ENCODE measurements at places on chromosomes 12 and 14. TPM values are rescaled to one million over a fixed set of nuclear protein-coding genes. Genes with fewer than 3 reads are reported as not detected.

SMCO2 gene
- polyA plus RNA-seq, result 0.21 TPM

GPR68 gene
- 0.62 TPM for polyA plus RNA-seq

GRCh38 chr12:103667125-103667524 is 80.1 kb downstream of the STAB2 start:
- DNase-seq, result no peak
- no peak overlapping the region for H3K27ac ChIP-seq
- H3K36me3 ChIP-seq, result no peaks in the 10 kb centered on the region
- H3K4me3 ChIP-seq, result no peak overlapping the region
- no peaks in the 10 kb centered on the region for H3K4me1 ChIP-seq

DNA sequence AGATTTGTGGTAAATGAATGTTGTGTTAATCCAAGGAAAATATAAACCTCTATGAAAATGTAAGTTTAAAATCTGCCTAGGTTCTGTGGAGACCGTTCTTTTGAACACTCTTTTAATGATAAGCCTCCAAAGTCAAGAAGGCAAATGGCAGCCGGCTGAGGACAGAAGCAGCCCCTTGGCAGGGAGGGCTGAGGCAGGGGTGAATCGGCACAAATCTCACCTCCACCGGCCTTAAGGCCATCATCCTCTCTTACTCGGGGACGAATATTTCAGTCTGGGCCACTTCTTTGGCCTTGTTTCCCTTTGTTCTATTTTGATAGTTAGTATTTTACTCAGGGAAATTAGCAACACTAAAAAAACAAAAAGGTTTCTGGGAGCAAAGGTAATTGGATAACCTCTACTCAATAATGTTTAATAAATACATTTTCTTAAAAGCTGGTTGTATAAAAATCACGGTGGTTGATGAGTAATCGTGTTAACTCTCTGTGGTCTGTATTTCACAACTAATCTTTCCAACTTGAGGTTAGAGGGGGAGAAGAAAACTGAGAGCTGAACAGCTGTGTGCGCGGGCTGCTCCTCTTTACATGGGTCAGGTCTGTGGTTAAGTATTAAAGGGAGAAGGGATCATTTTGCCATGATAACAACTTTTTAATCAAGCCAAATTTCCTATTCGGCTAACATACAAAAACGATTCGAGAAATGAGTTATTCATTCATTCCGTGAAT is 18.6 kb downstream of the LGMN start:
- H3K27ac ChIP-seq, result no peak overlapping the region
- no peaks in the 10 kb centered on the region for H3K4me1 ChIP-seq
- no peak for DNase-seq
- no peak overlapping the region for H3K4me3 ChIP-seq
- peaks cover 3% of the 10 kb centered on the region for H3K36me3 ChIP-seq

DNA sequence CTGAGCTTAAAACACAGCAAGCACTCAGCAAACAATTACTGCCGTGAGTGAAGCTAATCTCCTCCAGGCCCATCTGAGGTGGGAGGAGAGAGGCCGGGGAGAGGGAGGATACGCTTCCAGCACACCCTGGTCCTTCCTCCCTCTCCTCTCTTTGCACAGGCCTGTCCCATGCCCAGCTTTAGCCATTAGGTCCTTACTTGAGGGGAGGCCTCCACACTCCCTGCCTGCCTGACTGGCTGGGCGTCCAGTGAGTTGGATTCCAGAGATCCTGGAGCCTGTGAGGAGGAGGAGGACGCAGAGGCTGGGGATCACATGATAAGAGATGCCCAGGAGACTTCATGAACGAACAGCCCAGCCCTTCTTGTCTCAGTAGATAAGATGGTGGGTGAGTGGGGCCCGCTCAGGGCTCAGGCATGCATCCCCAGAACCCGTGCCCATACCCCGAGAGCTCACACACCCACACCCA is 65.1 kb upstream of the NCOR2 start:
- H3K27me3 ChIP-seq, result no peaks in the 10 kb centered on the region
- H3K36me3 ChIP-seq, result no peaks in the 10 kb centered on the region
- H3K27ac ChIP-seq, result no peak overlapping the region
- DNase-seq, result peak; percentile 65
- no peak overlapping the region for H3K4me3 ChIP-seq

DNA sequence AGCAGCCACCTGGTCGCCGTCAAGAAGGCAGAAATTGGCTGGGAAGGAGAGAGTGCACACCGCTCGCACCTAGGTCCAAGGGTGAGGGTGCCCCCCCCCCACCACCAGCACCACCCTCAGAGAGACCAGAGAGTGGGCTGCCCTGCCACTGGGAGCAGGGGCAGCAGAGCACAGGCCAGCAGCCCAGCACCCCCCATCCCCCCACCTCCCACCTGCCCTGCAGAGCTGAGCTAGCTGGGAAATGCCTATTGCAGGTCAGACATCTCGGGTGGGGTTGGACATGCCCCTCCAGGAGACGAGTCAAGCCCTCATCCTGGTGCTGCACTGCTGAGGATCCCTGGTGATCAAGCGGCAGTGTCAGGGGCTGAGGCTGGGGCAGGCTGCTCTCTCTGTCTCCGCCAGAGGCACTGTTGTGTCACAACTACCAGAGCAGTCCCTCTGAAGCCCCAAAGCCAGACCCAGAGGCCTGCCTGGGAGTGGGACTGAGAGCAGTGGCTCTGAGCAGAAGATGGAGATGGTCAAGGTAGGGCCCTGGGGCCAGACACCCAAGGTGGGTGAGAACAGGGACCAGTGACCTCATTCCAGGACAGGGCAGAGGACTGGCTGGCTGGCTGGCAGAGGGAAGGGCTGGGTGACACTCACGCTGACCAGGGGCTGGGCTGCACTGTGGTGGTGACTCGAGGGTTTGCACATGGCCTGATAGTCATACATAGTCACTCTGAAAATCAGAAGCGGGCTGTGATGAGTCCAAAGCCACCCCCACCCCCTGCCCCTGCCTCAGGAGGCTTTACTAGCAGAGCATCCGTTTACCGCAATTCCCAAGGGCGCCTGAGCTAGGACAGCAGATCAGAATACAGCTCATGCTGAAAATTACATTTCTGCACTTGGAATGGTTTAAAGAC is 19.7 kb upstream of the LRTM2 start:
- H3K4me3 ChIP-seq, result no peak overlapping the region
- H3K27me3 ChIP-seq, result no peaks in the 10 kb centered on the region
- peak overlapping the region; percentile 12 for H3K27ac ChIP-seq
- no peaks in the 10 kb centered on the region for H3K36me3 ChIP-seq
- H3K4me1 ChIP-seq, result no peaks in the 10 kb centered on the region
- peak; percentile 68 for DNase-seq

RPGRIP1 gene
- polyA plus RNA-seq, result not detected

DNA sequence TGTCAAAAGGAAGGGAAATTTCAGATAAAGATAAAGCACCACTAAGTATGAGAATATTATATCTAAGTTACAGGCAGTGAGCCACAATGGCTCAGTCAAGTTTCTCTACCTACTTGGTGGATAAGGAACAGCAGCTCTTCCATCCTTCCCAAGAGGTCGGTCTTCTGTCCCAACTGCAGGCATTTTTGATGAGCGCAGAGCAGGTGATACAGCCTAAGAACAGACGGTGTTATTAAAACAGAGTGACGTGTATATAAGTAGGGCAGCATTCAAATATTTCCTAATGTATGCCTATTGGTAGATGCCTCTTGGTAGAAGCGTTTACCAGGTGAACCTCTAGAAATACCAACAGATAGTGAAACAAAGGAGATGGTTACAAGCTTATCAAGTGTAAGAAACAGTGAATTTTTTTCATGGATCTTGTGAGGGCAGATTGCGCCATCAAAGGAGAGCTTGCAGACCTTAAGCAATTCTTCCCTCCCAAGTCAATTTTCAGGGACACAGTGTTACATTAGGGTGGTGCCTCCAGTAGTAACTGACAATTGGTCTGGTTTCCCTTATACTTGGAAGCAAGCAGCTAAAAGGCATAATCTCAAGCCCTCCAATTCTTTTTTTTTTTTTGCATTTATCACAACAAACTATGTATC is 274.5 kb downstream of the MED13L start:
- H3K36me3 ChIP-seq, result peaks cover 53% of the 10 kb centered on the region
- H3K4me3 ChIP-seq, result no peak overlapping the region
- no peak overlapping the region for H3K27ac ChIP-seq
- H3K4me1 ChIP-seq, result no peaks in the 10 kb centered on the region
- H3K27me3 ChIP-seq, result no peaks in the 10 kb centered on the region
